Spleen (tissue), 13 donors: ENCODE measurements at places on chromosomes 12 and 14. TPM values are rescaled to one million over a fixed set of nuclear protein-coding genes. Genes with fewer than 3 reads are reported as not detected.

GRCh38 chr12:104568935-104569334 lies 112.2 kb downstream of the CHST11 start:
- DNase-seq, result no peak

- peak; percentile 87 for DNase-seq
These were observed 14.2 kb downstream of the VRTN start for GRCh38 chr14:74362361-74362915.

The DEPDC4 gene
- total RNA-seq, result 0.64 TPM

DNA sequence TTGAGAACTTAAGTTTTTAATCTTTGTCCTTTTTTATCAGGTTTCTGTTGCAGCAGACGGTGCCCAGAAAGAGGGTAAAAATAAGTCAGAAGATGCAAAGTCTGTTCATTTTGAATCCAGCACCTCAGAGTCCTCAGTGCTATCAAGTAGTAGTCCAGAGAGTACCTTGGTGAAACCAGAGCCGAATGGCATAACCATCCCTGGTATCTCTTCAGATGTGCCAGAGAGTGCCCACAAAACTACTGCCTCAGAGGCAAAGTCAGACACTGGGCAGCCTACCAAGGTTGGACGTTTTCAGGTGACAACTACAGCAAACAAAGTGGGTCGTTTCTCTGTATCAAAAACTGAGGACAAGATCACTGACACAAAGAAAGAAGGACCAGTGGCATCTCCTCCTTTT lies 53.5 kb downstream of the RAD52 start:
- no peak for DNase-seq

GRCh38 chr12:88241862-88242570 lies 99.9 kb downstream of the TMTC3 start:
- DNase-seq, result no peak

- no peak for DNase-seq
These were observed 52.0 kb upstream of the RNU6-8 start for GRCh38 chr14:32254952-32255679.

GRCh38 chr14:104993808-104994591 lies 8.4 kb downstream of the CLBA1 start:
- peak; percentile 52 for DNase-seq

The HVCN1 gene
- total RNA-seq, result 46.9 TPM

The TEP1 gene
- total RNA-seq, result 63.1 TPM

DNA sequence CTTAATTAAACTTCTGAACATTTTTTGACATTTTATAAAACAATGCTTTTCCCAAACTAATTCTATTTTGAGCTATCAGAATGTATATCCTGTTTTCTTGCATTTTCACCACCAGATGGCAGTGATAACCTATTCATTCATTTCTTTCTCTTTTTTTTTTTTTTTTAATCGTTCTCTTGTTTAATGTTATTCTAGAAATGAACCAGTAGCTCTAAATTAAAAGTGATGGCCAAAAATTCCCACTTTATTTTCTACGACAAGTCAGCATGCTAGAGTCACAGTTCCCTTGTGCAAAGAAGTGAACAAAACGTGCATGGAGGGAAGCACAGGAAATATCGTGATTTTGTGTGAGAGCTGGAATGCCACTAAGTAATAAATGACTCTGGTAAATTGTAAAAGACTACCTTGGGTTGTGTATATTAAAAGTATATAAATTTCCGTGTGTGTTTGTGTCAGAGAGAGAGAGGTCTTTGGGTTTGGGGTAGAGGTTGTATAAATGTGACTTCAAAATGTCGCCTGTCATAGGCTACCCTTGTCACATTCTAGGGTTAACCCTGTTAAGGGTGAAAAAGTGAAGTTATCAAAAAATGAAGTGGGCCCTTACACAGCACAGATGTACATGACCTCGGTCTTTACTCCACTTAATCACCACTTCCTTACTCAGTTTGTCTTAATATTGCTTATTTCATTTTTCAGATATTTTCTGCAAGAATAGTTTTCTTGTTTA lies 40.4 kb upstream of the LDHB start:
- DNase-seq, result no peak

DNA sequence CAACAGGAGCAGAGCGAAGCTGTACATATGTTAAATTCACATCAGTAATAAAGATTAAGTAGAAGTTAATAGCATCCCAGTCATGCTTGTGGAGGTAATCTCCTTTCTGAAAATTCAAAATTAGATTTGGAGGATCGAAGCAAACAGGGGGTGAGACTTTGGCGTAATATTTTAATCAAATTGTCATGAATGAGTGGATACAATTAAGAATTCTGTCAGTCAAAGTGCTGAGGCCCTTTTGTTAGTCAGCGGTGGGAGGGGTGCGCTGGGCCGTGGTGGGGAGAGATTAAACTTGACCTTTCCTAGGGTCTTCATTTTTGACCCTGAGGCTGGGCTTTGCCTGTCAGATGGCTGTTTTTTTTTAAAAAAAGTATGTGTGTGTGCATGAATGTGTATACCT lies 226.7 kb downstream of the VRK1 start:
- no peak for DNase-seq

GRCh38 chr12:94198872-94199271 lies 50.5 kb downstream of the PLXNC1 start:
- DNase-seq, result no peak

GRCh38 chr12:103547376-103547775 lies 39.7 kb upstream of the STAB2 start:
- no peak for DNase-seq

The SLC7A7 gene
- 117 TPM for total RNA-seq

DNA sequence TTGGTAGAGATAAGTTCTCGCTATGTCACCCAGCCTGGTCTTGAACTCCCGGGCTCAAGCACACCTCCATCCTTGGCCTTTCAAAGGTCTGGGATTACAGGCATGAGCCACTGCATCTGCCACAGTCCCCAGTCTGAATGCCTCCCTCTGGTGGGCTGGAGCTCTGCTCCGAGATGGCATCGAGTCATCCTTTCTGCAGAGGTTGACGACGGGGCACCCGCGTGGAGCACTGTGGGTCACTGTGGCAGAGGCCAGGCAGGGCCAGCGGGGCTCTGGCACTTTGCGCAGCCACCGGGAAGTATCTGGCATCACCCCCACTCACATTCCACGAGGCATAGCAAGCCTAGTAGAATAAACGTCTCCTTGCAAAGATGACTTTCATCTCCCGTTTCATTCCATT lies 163.3 kb upstream of the DIO3 start:
- no peak for DNase-seq

DNA sequence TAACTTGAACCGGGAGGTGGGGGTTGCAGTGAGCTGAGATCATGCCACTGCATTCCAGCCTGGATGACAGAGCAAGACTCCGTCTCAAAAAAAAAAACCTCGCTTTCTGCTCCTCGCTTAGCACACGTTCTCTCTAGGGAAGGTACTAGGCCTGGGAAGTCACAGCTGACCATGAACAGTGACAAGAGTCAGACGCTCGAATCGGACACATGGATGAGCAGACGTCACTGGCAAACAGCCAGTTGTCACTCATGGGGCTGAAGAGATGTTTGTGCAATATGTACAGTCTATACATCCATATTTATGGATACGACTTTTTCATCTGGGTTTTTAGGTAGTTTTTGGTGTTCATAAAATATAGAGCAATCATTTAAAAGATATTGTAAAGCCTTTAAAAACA lies 19.4 kb downstream of the TCHP start:
- DNase-seq, result no peak

DNA sequence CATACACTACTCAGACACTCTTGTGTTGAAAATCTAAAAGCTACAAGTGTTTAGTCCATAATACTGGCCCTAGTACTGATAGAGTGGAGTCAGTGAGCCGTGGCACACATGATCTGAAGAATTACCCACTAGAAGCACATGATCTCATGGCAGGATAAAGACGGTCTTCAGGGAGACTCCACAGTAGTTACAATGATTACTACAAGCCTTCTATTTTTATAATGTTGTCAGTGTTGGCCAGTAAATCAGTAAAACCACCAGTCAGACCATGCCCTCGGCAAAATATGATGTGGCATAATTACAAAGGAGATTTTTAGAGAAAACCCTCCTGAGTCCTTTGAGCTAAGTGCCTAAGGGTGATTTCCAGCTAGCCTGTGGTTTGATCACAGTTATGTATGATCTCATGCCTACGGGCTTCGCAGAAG lies 114.9 kb downstream of the PDZRN4 start:
- DNase-seq, result no peak

The CCDC92 gene
- total RNA-seq, result 36.7 TPM

The SLC35F4 gene
- not detected for total RNA-seq

The CCDC184 gene
- total RNA-seq, result 0.73 TPM

- DNase-seq, result no peak
These were observed 7.9 kb upstream of the PRMT8 start for GRCh38 chr12:3483089-3483488.

DNA sequence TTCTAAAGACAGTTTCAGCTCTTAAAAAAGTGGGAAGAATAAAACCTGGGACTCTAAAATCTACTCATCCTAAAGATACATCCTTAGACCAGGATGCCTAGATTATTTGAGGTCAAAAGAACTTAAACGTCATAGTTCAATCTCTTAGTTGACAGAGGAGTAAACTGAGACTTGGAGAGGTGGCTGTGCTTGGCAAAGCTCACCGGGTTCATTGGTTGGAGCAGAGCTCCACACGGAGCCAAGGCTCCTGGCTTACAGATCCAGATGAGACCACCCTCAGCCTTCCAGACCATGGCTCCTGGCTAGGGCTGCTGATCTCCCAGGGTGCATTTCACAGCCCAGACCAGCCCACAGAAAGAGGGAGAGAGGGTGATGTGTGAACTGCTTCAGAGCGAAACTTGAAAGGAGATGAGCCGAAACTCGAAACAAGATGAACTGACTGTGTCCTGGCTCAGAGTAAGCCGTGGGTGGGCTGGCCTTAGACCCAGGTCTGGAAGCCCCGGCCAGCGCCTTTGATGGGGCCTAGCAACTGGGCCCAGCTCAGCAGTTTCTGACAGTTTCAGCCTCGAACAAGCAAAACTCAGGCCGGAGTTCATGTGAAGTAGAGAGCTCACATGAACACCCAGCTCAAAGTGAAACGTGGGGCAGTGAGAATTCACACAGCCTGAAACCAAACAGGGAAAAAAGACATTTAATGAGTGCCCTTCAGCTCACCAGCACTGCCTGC lies 1044.8 kb downstream of the BCL11B start:
- DNase-seq, result no peak

The CCDC38 gene
- total RNA-seq, result 1.5 TPM

DNA sequence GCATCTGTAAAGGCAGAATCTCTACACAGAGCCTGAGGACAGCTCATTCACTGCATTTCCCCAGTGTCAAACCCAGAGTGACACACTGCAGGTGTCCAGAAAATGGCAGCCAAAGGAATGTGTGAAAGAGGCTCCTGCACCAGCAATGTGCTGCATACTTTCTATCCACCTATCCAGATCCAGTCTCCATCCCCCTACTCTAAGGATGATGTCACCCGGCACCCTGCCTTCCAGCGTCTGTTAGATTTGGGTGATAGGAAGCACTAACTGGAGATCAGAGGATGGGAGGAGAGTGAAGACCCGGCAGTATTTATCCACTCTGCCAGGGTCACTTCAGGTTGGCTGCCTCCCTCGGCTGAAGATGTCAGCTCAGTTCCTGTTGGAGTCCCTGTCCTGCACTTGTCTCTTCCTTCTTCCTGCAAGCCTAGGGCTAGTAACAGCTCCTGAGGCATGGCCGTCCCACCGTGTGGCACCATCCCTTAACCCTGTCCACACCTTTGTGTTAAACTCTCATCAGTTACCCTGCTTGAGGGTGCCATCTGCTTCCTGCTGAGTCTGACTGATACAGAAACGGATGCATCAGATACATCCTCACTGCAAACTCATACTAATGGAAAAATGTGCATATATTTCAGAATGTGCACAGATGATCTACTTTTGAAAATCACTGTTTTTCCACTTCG lies 13.0 kb upstream of the GPR68 start:
- DNase-seq, result no peak
